ENCODE measurements at places on chromosomes 1 and 21.

- no peak for DNase-seq
Measured at GRCh38 chr21:40672602-40673001, 174.4 kb downstream of the DSCAM start.

DNA sequence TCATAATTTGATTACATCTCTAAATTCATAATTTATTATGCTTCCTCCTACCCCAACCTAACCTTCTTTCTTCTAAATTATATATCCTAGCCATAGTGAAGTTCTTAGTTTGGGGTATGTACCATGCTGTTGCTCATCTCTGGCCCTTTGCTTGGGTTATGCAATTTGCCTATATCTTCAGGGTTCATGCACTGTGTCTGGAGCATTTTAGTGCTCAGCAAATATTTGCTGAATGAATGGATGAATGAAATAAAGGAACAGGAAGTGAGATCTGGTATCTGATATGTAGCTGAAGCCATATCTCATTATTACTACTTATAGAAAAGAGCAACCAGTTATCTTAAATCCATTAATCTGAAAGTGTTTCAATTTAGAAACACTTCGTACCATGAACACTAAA, 137.6 kb downstream of the GPATCH2 start:
- DNase-seq = no peak

DNA sequence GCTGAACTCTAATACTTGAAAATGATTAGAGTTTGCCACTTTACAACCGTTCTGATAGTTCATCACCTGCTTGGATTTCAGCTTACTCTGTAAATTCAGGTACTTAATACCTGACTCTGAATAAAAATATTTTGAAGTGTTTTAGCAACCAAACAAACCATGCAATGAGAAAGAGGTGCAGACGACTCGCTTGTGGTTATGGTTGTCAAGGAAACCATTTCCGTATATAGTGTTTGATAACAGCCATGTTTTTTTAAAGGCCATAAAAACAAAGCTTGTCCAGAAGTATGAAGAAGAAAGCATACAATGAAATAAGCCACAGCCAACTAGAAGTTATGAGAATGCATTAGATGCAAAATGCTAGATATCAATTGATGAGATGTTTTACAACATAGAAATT, 167.2 kb upstream of the HMCN1 start:
- DNase-seq = peak; percentile 34

DNA sequence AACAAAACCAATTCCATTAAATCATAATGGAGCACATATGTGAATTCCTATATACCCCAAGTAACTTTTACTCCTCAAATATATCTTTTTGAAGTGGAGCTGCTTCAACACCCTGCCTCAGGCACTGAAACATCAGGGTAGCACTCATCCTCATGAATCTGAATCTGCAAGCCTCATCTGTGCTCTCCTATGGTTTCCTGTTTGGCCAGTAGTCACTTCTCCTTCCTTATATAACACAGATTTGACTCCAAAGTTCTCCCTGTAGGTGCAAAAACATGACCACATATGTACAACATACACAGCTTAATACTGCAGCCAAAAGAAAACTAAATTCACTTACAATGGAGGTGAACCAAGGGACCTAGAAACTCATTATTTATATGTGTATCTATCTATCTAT, 7.2 kb downstream of the TRIT1 start:
- DNase-seq = no peak

DNA sequence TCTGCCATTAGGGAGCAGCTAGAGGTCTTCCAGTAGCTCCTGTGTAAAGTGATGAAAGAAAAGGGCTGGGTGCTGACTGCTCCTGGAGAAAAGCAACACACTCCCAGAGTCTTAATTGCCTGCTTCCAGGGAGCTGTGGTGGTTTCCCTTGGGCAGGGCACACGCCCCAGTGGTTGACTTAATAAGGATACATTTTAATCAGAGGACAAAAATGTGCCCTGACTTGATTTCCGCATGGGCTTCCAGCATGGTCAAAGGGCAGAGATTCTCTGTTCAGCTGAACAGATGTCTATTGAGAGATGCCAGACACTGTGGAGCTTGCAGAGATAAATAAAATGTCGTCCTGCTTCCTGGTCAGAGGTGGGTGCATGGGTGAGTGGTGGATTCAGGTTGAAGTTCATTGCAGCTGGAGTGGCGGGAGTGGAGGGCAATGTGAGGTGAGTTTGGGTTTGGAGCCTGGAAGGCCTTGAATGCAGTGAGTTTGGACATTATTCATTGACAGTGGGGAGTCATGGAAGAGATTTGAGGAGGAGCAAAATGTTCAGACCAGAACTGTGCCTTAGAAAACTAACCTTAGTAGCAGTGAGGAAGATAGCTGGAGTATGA, 16.0 kb downstream of the QSOX1 start:
- no peak for DNase-seq

DNA sequence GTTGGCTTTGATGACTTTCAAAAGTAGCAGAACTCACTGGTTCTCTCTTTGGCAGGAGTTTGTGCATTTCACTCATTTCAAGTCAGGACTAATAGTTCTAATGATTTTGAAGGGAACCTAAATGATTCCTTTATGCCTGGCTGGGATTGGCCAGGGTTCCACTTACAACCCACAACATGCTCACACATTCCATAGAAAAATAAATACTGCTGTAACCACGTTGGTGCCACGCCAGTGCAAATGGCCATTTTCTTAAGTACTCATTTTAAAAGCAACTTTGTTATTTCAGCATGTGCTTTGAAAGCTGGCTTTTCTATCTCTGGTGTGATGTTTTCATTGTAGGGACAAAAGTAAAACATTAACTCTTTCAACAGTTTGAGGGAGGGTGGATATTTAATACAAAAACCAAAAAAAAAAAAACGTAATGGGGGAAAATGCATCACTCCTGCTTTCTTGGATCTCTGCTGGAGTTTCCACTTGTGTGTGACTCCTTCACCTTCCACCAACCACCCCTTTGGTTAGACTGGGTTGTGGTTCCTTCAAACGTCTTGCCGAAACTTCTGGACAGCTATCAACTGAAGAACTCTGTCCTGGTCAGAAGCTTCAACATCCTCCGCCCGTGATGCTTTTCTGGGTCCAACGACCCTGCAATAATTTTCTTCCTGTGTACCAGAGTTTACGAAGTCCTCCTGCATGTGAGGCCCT, 300.4 kb upstream of the RUNX1 start:
- no peak for DNase-seq

GRCh38 chr1:85450832-85451231, 14.1 kb downstream of the DDAH1 start:
- no peak for DNase-seq

All from GM20000 (cell line).